Thoracic aorta (tissue), 2 donors: ENCODE measurements at places on chromosomes 16 and 17. TPM values are rescaled to one million over a fixed set of nuclear protein-coding genes. Genes with fewer than 3 reads are reported as not detected.

Gene TUBD1
- total RNA-seq: 28.0 TPM

Gene HOXB5
- total RNA-seq: 3.8 TPM

DNA sequence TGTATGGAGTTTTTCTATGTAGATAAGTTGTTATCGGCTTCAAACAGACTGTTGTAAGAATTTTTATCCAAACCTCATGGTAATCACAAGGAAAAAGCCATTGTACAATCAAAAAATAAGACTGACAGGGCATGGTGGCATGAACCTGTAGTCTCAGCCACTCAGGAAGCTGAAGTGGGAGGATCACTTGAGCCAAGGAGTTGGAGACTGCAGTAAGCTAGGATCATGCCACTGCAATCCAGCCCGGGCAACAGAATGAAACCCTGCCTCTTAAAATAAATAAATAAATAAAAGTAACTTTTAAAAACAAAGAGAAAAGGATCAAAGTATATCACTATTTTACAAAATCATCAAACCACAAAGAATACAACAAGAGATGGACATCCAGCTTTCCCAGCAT, 14.4 kb downstream of the OR1A1 start:
- H3K27me3 ChIP-seq: no peaks in the 10 kb centered on the region
- no peak overlapping the region for H3K27ac ChIP-seq
- H3K4me3 ChIP-seq: no peak overlapping the region
- DNase-seq: no peak
- no peaks in the 10 kb centered on the region for H3K36me3 ChIP-seq

DNA sequence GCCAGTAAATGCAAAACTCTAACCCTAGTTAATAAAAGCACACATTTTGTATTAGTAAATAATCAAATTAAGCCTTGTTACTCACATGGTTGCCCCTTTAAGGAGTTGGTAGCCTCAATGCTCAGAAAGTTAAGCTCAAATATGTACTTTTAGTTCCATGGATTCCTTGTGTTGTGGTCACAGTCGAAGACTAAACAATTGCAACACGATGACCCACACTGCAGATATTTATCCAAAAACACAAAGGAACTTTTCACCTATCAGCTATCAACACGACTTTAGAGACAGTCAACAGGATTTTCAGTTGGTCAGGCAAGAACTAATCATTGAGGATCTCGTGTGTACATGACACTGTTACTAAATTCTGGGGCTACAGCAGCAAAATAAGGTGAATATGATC, 47.4 kb upstream of the NUDT7 start:
- no peak for DNase-seq
- no peak overlapping the region for H3K4me3 ChIP-seq
- H3K27me3 ChIP-seq: no peaks in the 10 kb centered on the region
- H3K27ac ChIP-seq: no peak overlapping the region
- peaks cover 10% of the 10 kb centered on the region for H3K4me1 ChIP-seq

DNA sequence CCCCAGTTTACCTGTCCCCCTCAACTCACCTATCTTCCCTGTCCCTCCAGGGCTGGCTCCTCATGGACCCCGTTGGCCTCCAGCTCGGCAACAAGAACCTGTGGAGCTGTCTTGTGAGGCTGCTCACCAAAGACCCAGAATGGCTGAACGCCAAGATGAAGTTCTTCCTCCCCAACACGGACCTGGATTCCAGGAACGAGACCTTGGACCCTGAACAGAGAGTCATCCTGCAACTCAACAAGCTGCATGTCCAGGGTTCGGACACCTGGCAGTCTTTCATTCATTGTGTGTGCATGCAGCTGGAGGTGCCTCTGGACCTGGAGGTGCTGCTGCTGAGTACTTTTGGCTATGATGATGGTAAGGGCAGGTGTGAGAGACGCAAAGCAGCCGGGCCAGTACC, 31.3 kb downstream of the NLRC5 start:
- H3K27me3 ChIP-seq: no peaks in the 10 kb centered on the region
- no peak overlapping the region for H3K4me3 ChIP-seq
- DNase-seq: no peak
- H3K36me3 ChIP-seq: peaks cover 18% of the 10 kb centered on the region

DNA sequence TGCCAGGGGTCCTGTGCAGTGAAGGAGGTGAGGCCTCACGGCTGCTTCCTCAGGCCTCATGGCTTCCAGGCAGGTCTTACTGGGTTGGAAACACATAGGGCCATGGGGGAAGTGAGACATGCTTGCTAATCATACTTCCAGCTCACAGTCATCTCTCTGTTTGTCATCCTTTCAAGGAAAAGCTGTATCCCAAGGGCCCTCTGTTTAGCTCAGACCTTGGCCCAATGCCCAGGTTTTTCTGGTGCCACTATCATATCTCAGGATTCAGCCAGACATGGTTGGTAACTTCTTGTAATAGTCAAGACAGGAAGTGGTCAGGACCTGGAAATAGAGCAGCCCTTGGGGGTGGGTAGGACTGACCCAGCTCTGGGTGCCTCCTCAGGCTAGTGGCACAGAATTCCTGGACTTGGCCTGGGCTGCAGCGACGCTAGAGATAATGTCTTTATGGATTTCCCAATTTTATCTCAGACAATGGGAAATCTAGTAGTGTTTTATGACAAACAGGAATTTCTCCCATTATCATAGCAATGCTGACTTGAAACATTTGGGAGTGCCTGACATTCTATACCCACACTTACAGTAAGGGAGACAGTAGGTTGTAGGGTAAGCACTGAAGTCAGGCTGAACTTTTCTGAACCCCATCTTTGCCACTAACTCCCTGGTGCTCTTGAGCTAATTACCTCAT, 13.5 kb upstream of the ITGB3 start:
- H3K27me3 ChIP-seq: no peaks in the 10 kb centered on the region
- H3K27ac ChIP-seq: peak overlapping the region; percentile 85
- no peak overlapping the region for H3K4me3 ChIP-seq
- no peaks in the 10 kb centered on the region for H3K36me3 ChIP-seq
- peak; percentile 93 for DNase-seq
- H3K4me1 ChIP-seq: peaks cover 25% of the 10 kb centered on the region

DNA sequence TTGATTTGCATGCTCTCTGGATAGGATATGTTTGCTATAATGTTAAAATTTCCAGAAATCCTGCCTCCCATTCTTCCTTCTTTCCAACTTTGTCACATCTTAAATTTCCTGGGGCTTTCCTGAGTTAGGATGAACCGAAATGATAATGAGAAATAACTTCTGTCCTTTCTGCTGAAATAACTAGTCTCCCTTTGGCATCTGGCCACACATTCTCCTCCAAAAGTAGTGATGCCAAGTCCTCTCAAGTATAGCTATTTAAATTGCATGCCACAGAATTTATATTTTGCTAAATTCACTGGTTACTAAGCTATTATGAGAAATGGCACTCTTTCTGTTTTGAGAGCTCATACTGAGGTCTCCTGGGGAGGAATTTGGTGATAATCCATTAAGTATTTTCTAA, 30.6 kb downstream of the FAM20A start:
- no peaks in the 10 kb centered on the region for H3K27me3 ChIP-seq
- no peaks in the 10 kb centered on the region for H3K36me3 ChIP-seq
- H3K4me1 ChIP-seq: peaks cover 4% of the 10 kb centered on the region

DNA sequence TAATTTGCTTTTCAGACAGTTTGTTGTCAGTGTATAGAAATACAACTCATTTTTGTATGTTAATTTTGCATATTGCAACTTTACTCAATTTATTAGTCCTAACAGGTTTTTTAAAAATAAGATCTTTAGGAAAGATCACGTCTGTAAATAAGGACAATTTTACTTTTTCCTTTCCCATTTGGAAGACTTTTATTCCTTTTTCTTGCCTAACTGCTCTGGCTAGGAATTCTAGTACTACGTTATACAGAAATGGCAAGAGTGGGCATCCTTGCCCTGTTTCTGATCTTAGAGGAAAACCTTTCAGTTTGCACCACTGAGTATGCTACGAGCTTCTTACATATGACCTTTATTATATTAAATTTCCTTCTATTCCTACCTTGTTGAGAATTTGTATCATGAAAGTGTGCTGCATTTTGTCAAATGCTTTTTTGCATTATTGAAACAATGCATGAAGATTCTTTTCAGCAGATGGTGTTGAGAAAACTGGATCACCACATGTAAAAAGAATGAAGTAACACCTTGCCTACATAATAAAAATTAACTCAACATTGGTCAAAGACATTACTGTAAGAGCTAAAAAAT, 113.4 kb downstream of the BRIP1 start:
- no peak overlapping the region for H3K4me3 ChIP-seq
- H3K27ac ChIP-seq: no peak overlapping the region
- no peaks in the 10 kb centered on the region for H3K36me3 ChIP-seq
- no peaks in the 10 kb centered on the region for H3K27me3 ChIP-seq
- no peaks in the 10 kb centered on the region for H3K4me1 ChIP-seq

DNA sequence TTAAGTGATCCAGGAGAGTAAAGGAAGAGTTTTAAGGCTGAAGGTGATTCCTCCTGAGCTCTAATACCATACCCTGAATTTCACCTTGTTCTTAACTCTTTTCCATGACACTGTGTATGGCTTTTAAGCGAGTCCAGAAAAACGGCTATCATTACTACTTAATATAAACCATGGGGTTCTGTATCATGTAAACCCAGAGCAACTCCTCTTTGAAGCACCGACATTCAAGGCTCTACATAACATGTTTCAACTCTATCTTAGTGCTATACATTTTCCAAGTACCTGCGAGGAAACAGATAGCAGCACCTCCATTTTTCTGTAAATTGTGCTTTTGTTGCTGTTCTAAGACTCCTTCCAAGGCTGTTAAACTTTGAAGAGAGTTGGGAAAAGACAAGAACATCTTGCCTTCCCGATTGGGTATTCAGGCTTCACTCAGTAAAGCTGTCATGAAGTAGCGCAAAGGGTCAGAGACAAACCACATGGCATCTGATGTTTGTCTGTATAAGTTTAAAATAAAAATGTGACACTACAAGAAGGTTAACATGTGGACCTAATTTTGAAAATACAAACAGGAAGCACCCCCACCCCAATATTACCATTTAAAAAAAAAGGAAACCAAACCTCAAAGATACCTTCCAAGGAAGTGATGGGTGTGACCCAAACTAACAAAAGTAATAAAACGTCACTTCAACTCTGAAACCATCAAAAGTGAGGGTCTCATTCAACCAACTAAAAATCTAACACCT, 3.9 kb downstream of the STAT5B start:
- H3K27me3 ChIP-seq: no peaks in the 10 kb centered on the region
- H3K36me3 ChIP-seq: no peaks in the 10 kb centered on the region
- H3K27ac ChIP-seq: no peak overlapping the region
- no peak for DNase-seq
- peaks cover 49% of the 10 kb centered on the region for H3K4me1 ChIP-seq

DNA sequence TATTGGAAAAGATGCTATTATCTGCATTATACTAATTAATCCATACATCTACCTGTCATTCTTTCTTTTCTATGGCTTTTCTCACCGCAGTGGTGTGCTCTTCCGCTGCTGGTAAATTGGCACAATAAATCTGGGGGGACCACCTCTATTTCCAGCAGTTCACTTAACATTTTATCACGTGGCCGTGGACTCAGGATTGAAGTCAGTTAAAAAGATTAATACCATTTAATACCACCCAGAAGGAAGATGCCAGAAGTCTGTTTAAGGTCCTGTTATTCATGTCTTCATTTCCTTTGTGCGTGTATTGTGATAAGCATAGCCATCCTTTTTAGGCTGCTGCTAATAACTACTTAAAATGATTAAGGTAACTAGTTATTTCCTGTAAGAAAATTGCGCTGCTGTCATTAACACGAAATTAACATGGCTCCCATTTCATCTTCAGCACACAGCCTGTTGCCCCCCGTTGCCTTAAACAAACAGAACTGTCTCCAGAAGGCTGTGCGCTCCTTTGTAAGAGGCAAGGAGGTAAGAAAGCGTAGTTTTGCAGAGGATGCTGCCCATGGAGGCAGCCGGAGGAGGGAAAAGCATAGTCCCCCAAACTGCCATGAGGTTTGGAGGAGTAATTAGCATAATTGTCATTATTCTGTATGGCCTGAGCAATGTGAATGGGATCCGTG, 414.4 kb downstream of the UTP18 start:
- DNase-seq: no peak
- H3K27me3 ChIP-seq: no peaks in the 10 kb centered on the region
- H3K4me1 ChIP-seq: no peaks in the 10 kb centered on the region
- H3K36me3 ChIP-seq: no peaks in the 10 kb centered on the region
- no peak overlapping the region for H3K4me3 ChIP-seq

GRCh38 chr16:85753559-85753958, 2.7 kb upstream of the C16orf74 start:
- H3K4me3 ChIP-seq: no peak overlapping the region
- peaks cover 11% of the 10 kb centered on the region for H3K4me1 ChIP-seq
- no peaks in the 10 kb centered on the region for H3K27me3 ChIP-seq
- H3K27ac ChIP-seq: no peak overlapping the region

- no peak for DNase-seq
- peaks cover 45% of the 10 kb centered on the region for H3K4me1 ChIP-seq
- H3K36me3 ChIP-seq: no peaks in the 10 kb centered on the region
- H3K4me3 ChIP-seq: peak overlapping the region; percentile 59
- H3K27me3 ChIP-seq: no peaks in the 10 kb centered on the region
These were observed 54.6 kb downstream of the ABR start for GRCh38 chr17:1124896-1125787.

DNA sequence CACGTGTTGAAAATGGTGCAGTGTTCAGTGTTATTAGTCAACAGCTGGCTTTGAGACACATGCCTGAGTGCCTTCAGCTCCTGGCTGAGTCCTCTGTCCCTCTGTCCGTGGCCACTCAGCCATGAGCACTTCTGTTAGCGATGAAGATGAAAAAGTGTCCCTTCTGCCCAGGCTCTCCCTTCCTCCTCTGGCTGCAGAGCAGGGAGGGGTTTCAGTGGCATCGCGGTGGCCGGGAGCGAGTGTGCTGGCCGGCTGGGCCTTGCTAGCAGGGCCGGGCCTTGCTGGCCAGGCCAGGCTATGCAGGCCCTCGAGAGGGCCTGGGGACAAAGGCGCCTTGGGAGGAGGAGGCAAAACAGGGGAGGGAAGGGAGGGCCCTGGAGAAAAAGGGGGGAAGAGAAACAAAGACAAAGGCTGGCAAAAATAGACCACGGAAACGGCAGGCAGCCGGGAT, 47.7 kb downstream of the CMIP start:
- H3K4me3 ChIP-seq: no peak overlapping the region
- no peaks in the 10 kb centered on the region for H3K36me3 ChIP-seq
- peaks cover 2% of the 10 kb centered on the region for H3K4me1 ChIP-seq
- no peak overlapping the region for H3K27ac ChIP-seq

DNA sequence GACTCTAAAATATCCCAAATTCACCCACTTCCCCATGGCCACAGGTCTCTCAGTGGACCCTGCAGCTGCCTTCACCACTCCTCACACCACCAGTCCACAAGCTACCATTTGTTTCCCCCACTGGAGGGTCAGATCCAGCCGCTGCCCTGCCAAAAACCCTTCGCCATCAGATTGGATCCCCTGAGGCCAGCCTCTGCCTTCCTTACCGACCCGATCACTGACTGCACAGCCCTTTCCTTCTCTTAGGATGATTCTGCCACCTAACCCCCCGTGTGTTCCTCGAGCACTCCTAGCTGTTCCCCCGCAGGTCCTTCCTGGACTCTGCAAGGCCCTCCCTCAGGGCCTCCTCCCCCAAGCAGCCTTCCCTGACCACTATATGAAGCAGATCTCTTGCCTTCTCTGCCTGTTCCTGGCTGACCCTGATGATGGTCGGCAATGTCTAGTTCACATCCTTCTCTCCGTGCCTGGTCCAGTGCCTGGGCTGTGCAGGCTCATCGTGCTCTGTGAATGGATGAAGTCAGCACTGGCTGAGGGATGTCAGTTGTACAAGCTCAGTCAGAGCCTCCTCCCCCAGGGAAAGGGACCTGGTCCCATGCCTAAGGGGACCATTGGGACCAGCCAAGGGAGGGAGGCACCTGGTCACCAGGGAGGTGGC, 46.0 kb downstream of the CPNE2 start:
- H3K4me3 ChIP-seq: no peak overlapping the region
- no peaks in the 10 kb centered on the region for H3K27me3 ChIP-seq
- no peaks in the 10 kb centered on the region for H3K36me3 ChIP-seq
- no peak overlapping the region for H3K27ac ChIP-seq
- no peak for DNase-seq
- peaks cover 4% of the 10 kb centered on the region for H3K4me1 ChIP-seq
